ENCODE measurements at places on chromosomes 5 and 9.

DNA sequence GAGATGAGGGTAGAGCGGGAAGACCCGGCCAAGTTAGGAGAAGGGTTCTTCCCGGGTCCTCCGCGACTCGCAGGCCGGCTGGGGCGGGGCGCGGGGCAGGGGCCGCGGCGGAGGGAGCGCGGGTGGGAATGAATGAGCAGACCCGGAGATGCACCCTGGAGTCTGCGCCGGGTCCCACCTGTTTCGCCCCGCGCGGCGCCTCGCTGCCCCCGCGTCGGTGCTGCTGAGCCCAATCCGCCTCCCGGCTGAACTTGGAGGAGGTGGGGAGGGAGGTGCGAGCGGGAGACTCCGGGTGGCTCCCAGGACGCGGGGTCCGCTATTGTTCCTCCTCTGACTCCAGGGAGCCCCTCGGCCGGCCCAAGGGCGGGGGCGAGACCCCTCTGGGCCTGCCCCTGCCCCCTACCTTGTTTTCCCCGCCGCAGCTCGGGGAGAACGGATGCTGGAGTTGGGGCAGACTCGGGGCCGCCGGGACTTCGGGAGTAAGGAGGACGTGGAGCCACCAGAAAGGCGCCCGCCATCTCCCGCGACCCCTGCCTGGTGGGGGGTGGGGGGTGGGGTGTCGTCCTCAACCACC lies 659 bp downstream of the RAI14 start:
- peak; percentile 31 for DNase-seq

GRCh38 chr5:96668725-96669124 lies 6.5 kb downstream of the CAST start:
- DNase-seq: no peak

GRCh38 chr9:129720181-129720864 lies 32.5 kb downstream of the PTGES start:
- peak; percentile 9 for DNase-seq

DNA sequence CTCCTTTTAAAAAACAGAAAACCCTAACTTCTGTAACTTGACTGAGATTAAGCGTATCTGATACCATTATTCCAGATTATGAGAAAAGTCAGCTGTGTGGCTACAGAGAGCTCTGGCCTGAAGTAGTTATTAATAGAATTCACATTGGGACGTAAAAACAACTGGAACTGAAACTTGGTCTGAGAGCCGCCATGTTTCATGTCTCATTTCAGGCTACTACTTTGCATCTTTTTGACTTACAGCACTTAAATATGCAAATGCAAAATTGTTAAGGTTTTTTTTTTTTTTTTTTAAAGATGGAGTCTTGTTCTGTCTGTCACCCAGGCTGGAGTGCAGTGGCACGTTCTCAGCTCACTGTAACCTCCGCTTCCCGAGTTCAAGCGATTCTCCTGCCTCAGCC lies 25.2 kb downstream of the MAP3K1 start:
- DNase-seq: no peak
